ENCODE measurements at places on chromosomes 11 and 22. TPM values are rescaled to one million over a fixed set of nuclear protein-coding genes. Genes with fewer than 3 reads are reported as not detected.

Gene GSTT2B
- 53.6 TPM for total RNA-seq

Gene PGA4
- total RNA-seq: 4.3 TPM

Gene DNAJB13
- total RNA-seq: 0.34 TPM

Gene FIBIN
- total RNA-seq: 2.6 TPM

Gene MTMR3
- 50.8 TPM for total RNA-seq

Gene RFPL2
- not detected for total RNA-seq

Gene MRGPRE
- total RNA-seq: not detected

Gene OR8G1
- total RNA-seq: not detected

Gene ZNF215
- 2.6 TPM for total RNA-seq

Gene SPCS2
- total RNA-seq: 190 TPM

Data from adrenal gland (tissue), 19 donors.